ENCODE measurements at places on chromosomes 3 and 15.
A peak's percentile ranks its signal among the peaks of the same experiment; 100 is the strongest.

DNA sequence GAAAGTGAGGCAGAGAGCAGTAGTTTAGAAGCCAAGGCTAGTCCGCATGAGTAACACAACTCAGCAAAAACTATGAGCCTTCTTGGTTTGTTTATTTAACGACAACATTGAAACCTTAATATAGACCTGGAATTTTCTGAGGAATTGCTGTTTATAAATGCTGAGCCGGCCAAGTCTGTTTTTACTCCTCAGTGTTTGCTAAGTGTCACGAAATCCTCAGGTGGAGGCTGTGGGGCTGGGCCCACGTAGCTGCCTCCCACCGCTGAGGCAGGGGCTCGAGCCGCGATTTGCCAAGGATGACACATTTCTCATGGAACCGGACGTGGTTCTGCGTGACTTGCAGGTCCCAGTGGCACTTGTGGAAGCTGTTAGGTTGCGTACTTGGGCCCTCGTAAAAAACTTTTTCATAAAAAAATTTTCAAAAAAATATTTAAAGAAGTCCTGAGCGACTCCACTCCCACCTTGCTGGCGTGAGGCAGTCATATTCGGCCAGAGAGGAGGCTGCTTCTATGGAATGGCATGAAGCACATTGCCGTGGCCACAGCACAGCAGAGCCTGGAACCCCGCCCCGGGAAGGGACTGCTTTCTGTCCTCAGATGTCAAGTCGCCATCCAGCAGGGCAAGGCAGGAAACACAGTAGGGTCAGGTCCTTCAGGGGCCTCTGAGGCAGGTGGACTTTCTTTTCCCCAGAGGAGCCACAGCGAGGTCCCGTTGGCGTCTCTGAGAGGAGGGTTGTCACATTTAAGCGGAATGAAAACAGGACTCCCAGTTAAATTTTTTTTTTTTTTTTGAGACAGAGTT lies 64.8 kb upstream of the PCSK6 start:
- no peak for DNase-seq

DNA sequence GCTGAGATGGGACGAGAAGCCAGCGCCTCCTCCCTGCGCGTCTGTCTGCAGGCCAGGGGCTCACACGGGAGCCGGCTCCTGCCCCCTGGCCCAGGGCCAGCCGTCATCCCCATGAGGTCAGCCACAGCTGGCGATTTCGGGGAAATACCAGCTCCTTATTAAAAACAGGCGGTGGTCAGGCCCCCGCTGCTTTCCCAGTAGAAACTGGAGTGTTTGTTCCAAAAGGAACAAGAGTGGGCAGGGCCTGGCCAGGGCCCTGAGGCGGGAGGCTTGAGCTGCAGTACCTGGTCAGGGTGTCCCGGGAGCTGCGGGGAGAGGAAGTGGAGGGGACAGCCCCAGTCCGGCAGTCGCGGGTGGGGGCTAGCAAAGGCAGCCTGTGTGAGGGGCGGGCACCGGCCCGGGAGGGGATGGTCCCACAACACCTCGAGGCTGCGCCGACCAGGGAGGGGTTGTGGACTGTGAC lies 17.8 kb downstream of the MYL3 start:
- peak; percentile 50 for DNase-seq

GRCh38 chr15:77393471-77393840 lies 26.4 kb downstream of the PEAK1 start:
- DNase-seq: no peak

- no peak for DNase-seq
These were observed 137.9 kb upstream of the HES1 start for GRCh38 chr3:193998123-193998448.

GRCh38 chr3:153484842-153485241 lies 322.8 kb downstream of the RAP2B start:
- no peak for DNase-seq

- no peak for DNase-seq
These were observed 667 bp downstream of the CEMIP start for GRCh38 chr15:80779658-80780415.

DNA sequence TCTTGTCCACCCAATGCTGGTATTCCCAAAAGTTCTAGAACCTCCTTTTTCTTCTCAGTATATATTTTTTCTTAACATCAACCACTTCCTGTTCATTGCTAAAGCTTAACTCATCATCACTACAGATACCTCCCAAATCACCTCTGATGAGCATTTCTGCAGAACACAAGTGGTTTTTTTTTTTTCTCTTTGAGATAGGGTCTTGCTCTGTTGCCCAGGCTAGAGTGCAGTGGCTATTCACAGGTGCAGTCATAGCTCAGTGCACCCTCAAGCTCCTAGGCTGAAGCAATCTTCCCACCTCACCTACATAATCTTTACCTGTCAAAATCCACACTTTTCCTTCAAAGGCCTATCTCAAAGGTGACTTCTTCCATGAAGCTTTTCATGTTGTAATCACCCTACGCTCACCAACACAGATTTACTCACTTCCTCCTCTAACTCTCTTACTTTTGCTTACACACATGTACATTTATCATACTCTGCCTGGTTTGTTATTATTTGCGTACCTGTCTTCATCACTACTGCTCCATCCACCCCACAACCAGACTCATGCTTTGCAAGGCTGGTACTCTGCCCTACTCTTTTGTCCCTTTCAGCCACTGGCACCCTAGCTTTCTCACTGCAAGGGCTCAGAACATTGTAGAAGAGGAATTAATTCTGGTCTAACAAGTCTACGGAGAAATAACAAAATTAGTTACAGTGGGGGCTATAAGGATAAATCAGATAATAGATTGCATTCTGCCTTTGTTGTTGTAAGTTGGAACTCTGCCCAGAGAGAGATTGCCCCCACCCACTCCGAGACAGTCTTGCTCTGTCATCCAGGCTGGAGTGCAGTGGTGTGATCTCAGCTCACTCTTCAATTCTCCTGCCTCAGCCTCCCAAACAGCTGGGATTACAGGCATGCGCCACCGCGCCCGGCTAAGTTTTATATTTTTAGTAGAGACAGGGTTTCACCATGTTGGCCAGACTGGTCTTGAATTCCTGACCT lies 27.5 kb downstream of the HERC1 start:
- no peak for DNase-seq

DNA sequence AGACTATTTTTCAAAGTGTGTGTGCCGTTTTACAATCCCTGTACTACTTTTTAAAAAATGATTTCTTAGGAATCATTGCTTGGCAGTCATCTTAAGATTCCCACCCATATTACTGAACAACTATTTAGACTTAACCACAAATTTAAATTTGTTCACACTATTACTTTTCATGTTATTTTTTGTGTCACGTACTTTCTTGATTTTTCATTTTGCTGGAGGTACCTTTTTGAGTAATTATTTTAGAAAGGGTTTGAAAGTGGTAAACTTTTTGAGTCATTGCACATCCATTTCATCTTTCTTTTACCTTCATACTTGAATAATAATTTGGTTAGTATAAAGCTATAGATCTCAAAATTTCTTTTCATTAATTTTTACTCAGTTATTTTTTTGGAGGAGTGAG lies 16.9 kb downstream of the CMTM8 start:
- no peak for DNase-seq

DNA sequence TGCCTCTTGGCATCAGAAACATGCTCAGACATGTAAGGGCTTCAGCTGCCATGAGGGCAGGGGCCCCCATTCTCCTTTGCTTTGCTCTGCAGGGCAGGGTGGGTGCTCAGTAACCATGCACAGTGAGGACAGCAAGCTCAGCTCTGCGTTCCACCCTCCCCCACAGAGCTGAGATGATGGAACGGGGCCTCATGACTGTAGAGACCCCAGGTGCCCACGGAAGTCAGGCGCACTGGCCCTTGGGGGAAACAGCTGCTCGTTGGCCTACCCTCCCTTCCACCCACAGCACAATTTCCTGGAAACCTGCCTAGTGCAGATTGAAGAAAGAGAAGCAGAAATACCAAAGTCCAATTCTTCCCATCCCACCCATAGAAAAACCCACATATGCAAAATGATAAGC lies 10.5 kb downstream of the CTXND1 start:
- no peak for DNase-seq

DNA sequence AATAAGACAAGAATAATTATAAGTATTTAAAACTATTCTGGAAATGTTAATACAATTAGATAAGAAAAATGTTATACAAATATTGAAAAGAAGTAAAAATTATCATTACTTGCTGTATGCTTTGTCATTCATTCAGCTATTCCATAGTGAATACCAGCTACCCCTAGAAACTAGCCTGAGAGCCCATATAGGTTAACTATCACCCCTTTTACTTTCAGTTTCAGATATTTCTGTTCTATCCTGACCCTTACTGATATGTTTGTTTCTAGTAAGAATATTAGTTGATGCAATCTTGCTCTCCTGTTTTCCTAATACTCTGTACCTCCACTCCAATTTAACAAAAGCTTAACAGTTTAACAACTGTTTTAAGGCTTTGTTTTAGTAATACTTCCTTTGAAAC lies 31.6 kb downstream of the FAM227B start:
- no peak for DNase-seq

- peak; percentile 50 for DNase-seq
These were observed 36.9 kb downstream of the DNASE1L3 start for GRCh38 chr3:58173669-58174398.

DNA sequence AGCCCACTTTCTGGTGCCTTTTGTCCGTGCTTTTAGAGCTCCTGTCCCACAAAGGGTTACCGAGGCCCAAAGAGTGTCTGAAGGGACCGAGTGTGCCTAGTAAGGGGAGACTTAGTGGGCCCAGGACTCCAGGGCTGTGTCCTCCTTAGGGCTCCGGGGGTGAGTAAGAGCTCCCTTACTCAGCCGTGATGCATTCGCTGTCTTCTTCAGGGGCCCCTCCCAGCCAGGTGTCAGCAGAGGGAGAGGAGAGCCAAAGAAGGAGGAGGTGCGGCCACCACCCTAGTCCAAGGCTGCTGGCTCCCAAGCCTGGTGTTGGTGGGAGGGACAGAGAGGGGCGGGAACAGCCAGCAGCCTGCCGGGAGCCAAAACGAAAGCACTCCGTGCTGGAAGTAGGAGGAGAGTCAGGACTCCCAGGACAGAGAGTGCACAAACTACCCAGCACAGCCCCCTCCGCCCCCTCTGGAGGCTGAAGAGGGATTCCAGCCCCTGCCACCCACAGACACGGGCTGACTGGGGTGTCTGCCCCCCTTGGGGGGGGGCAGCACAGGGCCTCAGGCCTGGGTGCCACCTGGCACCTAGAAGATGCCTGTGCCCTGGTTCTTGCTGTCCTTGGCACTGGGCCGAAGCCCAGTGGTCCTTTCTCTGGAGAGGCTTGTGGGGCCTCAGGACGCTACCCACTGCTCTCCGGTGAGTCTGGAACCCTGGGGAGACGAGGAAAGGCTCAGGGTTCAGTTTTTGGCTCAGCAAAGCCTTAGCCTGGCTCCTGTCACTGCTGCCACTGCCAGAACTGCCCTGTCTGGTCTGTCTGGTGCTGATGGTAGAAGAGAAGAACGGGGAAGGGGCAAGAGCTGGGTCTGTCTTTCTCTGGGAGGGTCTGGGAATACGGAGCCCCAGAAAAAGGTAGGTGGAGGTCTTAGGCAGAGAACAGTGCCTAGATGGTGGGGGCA lies at the start of gene IL17RC:
TSS of gene IL17RC (plus strand) at position 365 of the 947 bp plus-strand sequence. CDS start at position 583, 218 bp downstream.
- peak; percentile 75 for DNase-seq

GRCh38 chr3:186440891-186441290 lies 78.9 kb upstream of the DGKG start:
- no peak for DNase-seq

GRCh38 chr15:100880139-100880896 lies 687 bp downstream of the ALDH1A3 start:
- DNase-seq: no peak

DNA sequence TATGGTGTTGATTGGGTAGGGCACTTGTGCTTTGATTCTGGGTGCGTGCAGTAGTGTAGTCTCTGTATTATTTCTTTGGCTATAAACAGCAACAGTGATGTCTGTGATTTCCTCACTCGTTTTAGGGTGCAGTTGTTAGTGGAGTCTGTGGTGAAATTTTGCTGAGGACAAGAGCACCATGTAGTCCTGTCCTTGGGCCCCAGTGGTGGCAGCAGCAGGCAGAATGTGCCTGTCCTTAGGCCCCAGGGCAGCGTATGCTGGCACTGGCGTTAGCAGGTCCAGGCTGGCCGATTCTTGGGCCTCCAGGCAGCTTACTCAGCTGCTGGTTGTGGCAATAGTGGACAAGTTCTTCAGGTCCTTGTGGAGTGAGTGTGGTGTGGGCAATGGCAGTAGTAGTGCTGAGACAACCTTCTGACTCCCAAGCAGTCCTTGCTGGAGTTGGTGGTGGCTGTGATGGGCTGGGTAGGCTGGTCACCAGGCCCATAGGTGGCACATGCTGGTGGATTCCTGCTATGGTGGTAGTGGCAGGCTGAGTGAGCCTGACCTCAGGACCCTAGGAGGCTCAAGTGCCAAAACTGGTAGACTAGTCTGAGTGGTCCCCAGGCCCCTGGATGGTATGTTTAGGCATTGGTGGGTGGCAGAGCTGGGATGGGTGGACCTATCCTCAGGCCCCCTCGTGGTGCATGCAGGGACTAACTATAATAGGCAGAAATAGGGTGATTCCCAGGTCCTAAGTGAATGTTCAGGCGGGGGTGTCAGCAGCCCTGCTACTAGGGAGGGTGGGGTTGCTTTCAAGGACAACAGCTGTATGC lies 56.3 kb downstream of the TNFAIP8L3 start:
- DNase-seq: no peak

DNA sequence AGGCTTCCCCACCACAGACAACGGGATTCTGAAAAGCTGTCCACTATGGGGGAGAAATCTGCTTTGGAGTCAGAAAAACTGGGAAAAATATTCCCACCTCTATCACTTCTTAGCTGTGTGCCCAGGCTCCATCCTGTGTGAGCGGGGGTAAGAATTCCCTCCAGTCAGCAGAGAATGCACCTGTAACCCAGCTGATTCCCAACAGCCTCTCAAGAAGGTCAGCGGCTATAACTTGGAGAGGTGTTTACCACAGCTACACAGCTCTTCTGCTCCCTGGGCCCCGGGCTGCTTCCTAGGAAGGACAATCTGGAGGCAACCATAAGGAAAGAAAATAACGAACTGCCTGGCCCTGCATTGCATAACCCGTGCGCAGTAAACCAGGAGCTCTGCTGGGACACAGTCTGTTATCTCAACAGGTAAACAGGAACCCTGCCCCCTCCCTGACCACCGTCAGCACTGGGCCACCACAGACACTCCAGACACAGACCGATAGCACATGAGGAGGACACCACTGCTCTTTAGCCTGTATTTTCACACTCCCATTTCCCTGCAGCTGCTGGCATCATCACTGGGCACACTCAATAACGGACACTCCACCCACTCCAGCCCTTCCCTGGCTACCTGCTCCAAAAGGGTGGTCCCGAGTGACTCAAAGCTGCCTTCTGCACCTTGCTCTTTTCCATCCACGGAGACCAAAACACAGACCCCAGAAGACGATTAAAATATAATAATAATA lies 2.1 kb downstream of the RAB43 start:
- DNase-seq: peak; percentile 17

DNA sequence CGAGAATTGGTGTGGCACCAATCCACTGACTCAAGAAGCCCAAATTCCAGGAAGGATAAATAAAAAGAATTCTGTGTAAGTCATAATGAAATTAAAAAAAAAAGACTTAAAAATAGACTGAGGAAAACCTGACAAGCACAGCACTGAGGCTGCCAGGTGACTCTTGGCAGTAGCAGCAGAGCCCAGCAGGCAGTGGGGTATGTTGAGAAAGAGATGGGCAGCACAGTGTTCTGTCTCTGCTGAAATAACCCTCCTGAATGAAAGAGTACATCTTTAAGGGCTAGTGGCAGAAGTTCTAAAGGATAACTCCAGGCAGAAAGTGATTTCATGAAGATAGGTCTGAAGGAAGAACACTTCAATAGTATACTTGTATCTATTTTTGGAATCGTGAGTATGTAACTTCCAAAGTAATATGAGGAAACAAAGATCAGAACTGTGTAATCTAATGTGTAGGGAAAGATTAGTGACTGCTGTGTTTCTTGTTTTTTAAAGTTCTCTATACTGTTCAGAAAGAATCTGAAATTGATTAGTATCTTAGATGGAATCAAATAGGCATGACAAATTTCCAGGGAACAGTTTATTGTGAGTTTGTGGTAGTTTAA lies 75.9 kb downstream of the RAB7A start:
- no peak for DNase-seq
